ENCODE measurements at places on chromosomes 6 and 20.

DNA sequence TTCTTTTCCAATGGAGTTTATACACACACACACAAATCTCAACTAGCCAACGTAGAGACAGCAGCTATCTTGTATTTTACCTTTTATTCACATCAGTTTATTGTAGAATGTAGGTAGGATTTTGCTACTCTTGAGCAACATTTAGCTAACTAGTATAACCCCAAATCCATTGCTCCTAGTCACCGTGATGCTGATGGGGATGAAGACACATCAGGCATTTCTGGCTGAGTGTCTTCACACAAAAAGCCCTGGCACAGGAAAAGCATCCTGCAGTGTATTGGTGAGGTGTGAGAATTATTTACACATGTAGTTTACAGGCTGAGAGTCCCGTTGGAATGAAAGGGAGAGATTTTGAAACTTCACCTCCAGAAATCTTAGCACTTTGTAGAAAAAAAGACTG lies 65.9 kb upstream of the FBXL4 start:
- no peak for DNase-seq

- no peak for DNase-seq
Measured at GRCh38 chr20:47887477-47888080, 102.3 kb upstream of the SULF2 start.

GRCh38 chr6:21666201-21666691 lies 72.7 kb downstream of the SOX4 start:
- DNase-seq, result no peak

DNA sequence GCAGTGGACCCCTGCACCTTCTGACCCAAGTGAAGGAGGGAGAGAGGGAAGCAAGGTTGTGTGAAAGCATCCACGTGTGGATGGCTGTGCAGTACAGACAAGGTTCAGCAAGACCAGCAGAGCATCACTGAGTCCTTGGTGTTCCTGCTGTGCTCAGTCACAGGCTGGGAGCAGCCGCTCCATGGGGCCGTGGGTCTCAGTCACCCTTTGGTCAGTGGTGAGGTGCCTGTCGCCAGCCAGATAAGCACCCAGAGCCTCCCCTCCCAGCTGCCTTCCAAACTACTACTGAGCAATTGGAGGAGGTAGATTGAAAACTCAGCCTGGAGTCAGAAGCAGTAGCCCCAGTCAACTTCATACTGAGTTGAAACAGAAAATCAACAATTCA lies 218.9 kb downstream of the SLC24A3 start:
- DNase-seq, result no peak
